ENCODE measurements at places on chromosomes 7 and 10. TPM values are rescaled to one million over a fixed set of nuclear protein-coding genes. Genes with fewer than 3 reads are reported as not detected.

DNA sequence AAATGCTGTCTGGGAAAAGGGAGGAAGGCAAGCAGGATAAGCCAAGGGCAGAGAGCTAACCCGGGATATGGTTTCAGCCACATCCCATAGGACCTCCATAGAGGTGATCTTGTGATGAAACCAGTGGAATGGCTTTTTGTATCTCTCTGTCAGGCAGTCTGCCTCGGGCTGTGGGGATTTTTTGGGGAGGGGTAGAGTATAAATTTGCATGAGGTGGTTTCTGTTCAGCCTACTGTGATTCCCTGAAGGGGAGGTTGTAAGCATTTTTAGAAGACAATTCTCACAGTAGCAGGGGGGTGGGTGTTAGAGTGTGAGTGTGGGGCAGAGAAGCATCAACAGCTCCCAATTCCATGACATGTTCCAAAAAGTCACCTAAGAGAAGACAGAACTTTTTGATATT, 11.8 kb downstream of the OR9A2 start:
- no peak for DNase-seq

- peak; percentile 58 for DNase-seq
Measured at GRCh38 chr7:34091321-34091917, 186.1 kb downstream of the BMPER start.

DNA sequence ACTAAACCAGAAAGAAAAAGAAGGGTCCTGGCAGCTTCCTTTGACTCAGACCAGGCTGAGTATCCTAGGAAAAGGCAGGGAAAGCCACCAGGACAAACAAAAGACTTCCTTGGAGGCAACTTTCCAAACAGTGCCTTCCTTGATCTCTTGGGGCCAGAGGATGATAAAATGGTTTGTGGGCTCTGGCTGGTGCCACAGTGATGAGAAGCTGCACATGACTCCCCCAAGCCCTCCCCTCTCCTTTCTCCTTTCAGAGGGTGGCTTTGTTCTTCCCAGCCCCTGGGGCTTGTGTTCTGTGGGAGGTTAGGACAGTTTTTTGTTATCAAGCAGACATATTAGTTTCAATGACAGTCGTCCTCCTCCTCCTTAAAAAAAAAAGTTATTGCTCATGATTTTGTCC, 183.2 kb downstream of the SEM1 start:
- DNase-seq: no peak

GRCh38 chr7:151129960-151130591, 37.4 kb downstream of the GBX1 start:
- DNase-seq: no peak

- DNase-seq: no peak
Measured at GRCh38 chr7:45077579-45077978, 11.2 kb downstream of the NACAD start.

DNA sequence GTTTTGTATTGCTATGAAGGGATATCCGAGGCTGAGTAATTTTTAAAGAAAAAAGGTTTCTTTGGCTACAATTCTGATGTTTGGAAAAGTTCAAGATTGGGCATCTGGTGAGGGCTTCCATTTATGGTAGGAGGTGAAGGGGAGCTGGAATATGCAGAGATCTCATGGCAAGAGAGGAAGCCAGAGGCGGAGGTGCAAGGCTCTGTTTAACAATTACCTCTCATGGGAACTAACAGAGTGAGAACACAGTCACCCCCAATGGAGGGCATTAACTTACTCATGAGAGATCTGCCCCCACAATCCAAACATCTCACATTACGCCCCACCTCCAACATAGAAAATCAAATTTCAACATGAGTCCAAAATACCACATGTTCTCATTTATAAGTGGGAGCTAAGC, 62.0 kb downstream of the AKR1D1 start:
- DNase-seq: peak; percentile 17

DNA sequence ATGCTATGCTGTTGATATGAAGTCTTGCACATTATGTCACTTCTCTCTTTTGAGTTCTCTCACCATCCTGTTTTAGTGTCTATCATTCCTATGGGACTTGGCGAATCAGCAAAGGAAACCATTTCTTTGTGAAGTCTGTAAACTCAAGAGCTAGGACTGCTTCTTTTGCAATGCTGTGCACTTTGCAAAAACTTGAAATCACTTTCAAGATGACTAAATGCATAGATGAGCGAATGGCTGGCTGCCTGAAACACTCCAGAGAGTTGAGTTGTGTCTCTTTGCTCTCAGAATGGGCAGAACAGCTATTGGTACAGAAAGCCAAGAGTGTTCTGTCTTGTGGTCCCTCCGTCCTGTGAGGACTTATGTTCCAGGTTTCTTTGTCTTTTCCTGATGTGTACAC, 18.3 kb upstream of the ELMO1 start:
- DNase-seq: no peak

- no peak for DNase-seq
Measured at GRCh38 chr7:130908345-130909160, 174.5 kb upstream of the KLF14 start.

- no peak for DNase-seq
Measured at GRCh38 chr10:4638099-4638498, 187.9 kb upstream of the AKR1E2 start.

GRCh38 chr7:39265641-39266591, 288.2 kb downstream of the POU6F2 start:
- DNase-seq: no peak

GRCh38 chr7:96670338-96671289, 39.0 kb downstream of the SEM1 start:
- no peak for DNase-seq

DNA sequence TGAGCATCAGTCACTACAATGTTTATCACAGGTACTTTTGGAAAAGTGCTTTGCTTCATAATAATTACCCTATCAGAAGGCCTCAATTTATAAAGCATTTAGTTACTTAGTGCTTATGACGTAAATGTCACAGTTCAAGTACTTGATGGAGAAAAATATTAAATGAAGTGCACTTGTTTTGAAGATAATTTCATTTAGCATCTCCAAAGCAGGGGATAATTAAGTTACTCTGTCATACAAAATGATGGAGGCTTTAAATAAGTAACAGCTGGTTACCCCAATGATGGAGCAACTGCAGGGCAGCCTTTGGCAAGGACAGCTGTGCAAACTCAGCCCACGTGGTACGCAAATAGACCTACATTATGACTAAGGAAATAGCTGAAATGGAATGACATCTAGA, 768.8 kb downstream of the GRM8 start:
- no peak for DNase-seq

GRCh38 chr7:151374726-151375125, 33.1 kb downstream of the NUB1 start:
- DNase-seq: no peak

DNA sequence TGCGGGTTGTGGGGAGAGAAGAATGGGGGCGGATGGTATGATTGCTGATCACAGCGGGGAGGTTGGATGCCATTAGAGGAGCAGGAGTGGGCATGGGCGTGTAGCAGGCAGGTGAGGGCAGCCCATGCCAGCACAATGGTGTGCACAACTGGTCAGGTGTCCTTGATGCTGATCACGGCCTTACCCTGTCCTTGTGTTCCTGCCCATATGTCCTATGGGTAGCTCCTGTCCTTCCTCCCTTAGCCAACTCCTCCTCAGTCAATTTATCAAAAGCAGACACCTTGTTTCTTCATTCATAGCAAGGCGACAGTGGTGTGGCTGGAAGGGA, 30.7 kb downstream of the WDR86 start:
- no peak for DNase-seq

Gene OR6V1
- not detected for total RNA-seq

- DNase-seq: no peak
Measured at GRCh38 chr7:47080816-47081215, 501.1 kb downstream of the TNS3 start.

DNA sequence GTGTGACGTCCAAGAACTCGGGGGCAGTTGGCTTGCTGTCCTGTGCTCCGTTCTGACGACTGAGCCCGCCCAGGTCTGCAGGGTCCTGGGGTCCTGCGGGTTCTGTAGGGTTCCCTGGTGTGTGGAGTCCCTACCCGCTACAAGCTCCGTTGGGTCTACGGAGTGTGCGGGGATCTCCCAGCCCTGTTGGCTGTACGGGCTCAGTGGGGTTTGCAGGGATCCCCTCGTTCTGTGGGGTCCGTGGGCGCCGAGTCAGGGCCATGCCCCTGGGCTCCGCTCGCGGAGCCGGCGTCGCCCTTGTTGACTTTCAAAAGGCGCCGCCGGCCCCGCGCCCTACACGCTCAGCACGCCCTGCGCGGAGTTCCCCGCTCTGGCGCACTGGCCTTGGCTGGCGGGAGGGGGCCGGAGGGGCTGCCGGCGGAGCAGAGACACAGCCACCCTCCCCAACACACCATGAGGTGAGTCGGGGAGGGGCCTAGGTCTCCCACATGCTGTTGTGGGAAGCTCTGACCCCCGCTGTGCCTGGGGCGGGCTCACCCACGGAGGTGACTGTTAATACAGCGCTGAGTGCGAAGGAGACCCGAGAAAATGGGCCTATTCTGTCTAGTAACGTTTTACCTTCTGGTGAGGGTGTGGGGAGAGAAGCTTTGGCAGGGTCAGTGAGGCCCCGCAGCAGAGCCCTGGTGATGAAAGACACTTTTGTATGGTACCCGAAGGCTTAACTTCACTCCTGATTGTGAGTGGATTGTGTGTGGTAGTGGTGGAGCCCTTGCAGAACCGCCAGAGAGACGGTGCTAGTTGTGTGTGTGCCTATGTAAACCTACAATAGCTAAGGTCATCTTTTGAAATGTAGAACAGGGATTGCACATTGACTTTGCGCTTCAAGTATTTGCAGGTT, 8.1 kb downstream of the TASOR2 start:
- peak; percentile 91 for DNase-seq

DNA sequence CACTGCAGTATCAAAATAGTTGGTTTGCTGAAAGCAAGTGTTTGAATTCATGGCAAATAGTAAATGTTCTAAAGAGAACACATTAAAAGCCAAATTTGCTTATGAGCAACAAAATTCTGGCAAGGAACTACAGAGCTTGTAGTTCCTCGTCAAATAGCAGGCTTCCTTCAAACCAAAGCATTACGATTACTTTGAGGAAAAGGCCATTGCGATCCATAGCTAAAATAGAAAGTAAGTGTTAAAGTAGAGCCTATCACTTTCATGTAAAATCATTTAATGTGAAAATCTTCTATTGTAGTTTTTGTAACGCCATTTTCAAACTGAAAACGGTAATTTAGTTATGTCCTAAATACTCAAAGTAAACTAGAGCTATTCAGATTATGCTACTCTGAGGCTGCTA, 20.1 kb downstream of the CACNA2D1 start:
- no peak for DNase-seq

GRCh38 chr7:39085189-39085588, 107.5 kb downstream of the POU6F2 start:
- no peak for DNase-seq

Gene HTR5A
- total RNA-seq: not detected

DNA sequence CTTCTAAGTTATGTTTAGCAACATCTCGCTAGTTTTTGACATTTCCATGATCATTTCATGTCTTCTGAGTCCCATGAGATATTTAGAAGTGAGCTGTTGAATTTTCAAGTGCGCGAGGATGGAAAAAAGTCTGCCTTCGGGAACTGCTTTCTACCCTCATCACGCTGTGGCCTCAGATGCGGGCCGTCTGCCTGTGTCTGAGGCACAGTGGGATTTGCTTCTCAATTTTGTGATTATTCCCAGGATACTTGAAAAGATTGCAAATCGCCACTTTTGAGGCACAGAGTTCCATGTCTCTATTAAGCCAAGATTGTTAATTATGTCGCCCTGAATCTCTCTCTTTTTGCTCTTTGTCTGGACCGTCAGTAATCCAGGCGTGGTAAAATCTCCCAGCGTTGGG, 30.8 kb upstream of the NKX6-2 start:
- no peak for DNase-seq
